A673 (cell line): ENCODE measurements at places on chromosomes 12 and 14. TPM values are rescaled to one million over a fixed set of nuclear protein-coding genes. Genes with fewer than 3 reads are reported as not detected.

DNA sequence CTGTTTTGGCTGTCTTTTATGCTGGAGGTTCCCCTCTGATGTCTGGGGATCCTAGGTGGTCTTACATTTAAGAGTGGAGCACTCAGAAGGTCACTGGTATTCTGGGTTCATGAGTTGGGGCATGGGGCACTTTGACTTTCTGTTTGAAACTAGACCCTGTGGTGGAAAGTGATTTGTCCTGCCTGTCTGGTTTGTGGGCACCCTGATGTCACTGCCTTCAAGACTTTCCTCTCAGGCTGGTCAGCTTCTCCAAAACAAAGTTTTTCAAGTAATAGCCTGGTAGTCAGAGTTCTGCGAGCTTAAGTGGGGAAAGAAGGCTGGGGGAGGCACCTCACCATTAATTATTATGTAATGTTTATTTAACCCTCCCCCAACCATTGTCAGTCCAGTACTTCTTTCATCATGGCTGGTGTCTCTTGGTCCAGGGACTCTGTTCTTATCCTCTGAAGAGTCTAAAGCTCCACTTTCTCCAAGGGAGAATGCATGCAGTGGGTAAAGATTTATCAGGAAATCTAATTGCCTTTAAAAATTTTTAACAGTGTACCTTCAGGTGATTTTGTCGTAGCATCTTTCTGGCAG lies 35.3 kb downstream of the ZC3H14 start:
- DNase-seq: no peak

GRCh38 chr12:41709012-41709411 lies 435.7 kb downstream of the GXYLT1 start:
- no peak for DNase-seq

- peak; percentile 59 for DNase-seq
These were observed 143.4 kb upstream of the ARHGAP5 start for GRCh38 chr14:31933716-31934115.

- no peak for DNase-seq
These were observed 3.4 kb downstream of the SSPN start for GRCh38 chr12:26198742-26199141.

- DNase-seq: peak; percentile 75
These were observed 331.6 kb upstream of the STXBP6 start for GRCh38 chr14:25381498-25381897.

DNA sequence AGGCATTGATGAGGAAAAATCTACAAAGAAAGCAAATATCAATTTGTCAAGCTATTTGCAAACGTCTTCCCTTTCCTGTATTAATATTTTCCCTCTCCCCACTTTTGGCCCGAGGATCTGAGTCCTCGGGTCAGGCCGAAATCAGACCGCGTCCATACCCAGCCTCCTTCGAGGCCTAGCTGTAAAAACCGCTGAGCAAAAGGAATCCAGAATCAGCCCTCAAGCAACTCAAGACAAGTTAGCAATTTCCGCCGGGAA lies 353 bp upstream of the MAPK1IP1L start:
- no peak for DNase-seq

GRCh38 chr12:109863847-109864712 lies 16.3 kb downstream of the GLTP start:
- no peak for DNase-seq

- no peak for DNase-seq
These were observed 30.4 kb downstream of the FRS2 start for GRCh38 chr12:69500631-69501030.

DNA sequence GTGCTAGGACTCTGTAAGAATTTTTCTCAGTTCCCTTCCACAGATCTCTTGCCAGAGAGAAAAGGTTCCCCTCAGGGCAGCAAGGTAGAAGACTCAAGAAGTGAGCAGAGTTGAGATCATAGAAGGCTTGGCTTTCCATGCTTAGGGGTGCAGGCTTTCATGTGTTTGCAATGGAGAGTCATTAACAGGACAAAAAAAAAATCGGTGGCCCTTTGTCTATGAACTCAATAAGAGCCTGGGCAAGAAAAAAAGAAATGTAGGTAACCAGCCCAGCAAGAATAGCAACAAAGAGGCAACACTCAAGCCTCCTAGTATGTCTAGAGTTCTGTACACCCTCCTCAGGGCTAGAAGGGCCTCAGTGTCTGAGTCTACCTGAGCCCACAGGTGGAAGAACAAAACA lies 23.4 kb upstream of the LRP6 start:
- no peak for DNase-seq

- DNase-seq: no peak
These were observed 45.1 kb downstream of the MYF5 start for GRCh38 chr12:80761838-80762237.

- peak; percentile 36 for DNase-seq
These were observed 27.4 kb downstream of the PCNX1 start for GRCh38 chr14:70934502-70935134.

DNA sequence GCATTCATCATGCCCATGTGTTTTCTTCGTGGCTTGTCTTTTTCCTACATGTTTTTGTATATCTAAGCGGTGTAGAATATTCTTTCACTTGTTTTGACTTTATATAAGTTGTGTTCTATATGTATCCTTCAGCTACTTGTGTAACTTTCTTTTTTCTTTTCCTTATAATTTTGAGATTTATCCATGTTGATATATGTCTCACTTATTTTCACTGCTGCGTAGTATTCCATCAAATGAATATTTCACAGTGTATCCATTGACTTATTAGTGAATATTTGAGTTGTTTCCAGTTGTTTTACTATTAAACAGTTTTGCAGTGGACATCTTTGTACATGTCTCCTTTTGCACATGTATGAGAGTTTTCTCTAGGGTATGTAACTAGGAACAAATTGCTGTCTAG lies 43.9 kb downstream of the BORCS5 start:
- DNase-seq: no peak

- no peak for DNase-seq
These were observed 2.5 kb downstream of the RFLNA start for GRCh38 chr12:124297389-124297788.

GRCh38 chr12:86057092-86057845 lies 183.2 kb downstream of the NTS start:
- DNase-seq: no peak

DNA sequence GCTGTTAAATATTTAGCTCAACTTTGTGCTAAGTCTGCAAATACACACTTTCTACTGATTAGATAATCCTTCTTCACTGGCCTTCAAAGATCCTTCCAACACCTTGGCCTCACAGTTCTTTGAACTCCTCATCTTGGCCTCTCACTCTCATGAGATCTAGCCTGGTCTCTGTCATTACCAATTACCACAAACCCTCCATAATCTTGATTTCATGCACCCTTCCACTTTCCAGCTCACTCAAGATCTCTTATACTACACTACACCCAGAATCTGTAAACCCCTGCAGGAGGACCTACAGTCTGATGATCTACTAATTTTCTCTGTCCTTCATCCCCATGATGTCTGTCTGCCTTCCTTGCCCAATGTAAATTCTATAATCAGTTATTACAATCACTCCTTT lies 71.1 kb downstream of the DUSP16 start:
- no peak for DNase-seq

DNA sequence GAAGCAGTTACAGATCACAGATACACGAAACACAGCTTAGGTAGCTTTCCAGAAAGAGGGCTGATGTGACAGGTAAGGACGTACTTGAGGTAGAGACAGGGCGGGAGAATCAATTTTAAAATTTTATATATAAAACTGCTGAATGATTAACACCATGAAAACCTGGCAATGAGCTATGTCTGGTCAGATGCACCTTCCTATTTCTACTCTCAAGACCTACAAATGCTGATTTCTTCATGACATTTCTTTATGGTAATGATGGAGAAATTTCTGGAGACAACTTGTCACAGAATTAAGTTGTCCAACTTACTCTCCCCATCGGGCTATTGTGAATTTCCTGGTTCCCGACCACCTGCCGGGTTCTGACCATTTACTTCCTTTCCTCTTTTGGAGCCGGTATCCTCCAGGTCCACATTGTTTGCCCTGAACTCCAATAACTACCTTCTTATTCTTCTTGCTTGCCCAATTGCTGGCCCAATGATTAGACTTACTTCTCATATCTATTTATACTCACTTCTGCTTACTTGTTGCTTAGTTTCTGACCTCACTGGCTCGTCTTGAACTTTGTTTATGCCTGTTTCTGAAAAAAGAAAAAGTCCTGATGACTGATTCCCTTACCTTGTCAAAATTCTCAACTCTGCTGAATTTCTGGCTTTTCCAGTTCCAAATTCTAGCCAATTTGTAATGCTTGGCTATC lies 12.8 kb upstream of the ATP2B1 start:
- DNase-seq: no peak

DNA sequence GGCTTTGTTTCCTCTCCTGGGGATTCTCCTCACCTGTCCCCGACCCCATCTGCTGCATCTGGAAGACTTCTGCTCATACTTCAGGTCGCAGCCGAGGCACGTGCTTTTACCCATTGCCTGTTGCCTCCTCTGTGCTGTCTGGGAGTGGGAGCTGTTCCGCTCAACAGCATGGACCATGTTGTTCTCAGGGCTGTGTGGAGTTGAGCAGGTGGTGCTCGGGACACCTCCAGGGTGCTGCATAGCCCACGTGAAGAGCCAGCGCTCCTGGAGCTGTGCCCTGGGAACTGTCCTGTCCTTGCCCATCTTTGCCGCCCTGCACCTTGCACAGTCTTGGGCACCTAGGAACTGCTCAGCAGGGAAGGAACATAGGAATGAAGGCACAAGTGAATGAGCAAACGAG lies 62.4 kb downstream of the IQSEC3 start:
- no peak for DNase-seq

DNA sequence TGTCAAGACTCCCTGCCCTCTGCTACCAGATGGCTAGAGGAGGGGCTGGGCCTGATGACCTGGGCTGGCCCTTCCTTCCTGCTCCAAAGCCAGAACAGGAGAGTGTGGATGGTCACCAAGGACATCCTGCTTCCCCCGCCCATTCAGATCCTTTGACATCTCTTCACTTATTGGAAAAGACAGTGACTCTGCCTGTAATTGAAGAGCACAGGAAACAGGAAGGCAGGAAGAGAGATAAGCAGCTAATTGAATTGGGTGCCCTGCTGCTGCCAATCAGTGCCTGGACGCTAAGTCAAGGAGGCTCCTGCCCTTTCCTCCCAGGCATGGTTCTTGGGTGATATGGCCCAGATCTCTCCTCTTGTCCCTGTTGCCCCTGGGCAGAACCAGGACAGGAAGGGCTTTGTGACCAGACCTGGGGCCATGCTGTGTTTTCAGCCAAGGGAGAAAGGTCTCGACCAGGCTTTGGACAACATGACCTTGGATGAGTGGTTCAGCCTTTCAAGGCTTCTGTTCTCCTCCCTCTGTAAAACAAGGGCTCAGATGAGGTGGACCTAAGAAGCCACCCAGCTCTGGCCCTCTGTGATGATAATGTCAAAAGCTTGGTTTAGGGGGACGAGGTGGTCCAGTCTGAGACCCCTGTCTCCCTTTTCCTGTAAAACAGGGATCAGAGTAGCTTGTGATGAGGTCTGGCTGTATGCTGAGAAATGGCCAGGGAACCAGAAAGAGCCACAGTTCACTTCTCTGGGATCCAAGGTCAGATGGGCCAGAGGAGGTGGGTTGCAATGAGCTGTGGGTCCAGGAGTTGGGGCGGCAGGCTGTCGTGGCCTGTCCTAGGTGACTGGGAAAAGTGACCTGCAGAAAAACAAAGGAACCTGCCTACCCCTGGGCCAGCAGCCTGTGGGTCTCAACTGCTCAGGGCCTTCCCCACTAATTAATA lies 38.8 kb downstream of the FAM222A start:
- DNase-seq: peak; percentile 37

GALNT8 gene
- total RNA-seq: not detected in 2 replicates

TAS2R30 gene
- 3.5 and 3.7 TPM in 2 replicates for total RNA-seq

BIN2 gene
- total RNA-seq: not detected in 2 replicates

PPM1H gene
- 0.04 and 0.35 TPM in 2 replicates for total RNA-seq

FAM181A gene
- total RNA-seq: not detected in 2 replicates

C14orf132 gene
- 8.3 and 13.0 TPM in 2 replicates for total RNA-seq

SALL2 gene
- total RNA-seq: 149 and 157 TPM in 2 replicates

GPR137C gene
- total RNA-seq: 2.4 and 2.8 TPM in 2 replicates

KRT7 gene
- total RNA-seq: 0.79 and 1.0 TPM in 2 replicates

ACSM4 gene
- total RNA-seq: not detected in 2 replicates
